ENCODE measurements at places on chromosomes 3 and 15.

DNA sequence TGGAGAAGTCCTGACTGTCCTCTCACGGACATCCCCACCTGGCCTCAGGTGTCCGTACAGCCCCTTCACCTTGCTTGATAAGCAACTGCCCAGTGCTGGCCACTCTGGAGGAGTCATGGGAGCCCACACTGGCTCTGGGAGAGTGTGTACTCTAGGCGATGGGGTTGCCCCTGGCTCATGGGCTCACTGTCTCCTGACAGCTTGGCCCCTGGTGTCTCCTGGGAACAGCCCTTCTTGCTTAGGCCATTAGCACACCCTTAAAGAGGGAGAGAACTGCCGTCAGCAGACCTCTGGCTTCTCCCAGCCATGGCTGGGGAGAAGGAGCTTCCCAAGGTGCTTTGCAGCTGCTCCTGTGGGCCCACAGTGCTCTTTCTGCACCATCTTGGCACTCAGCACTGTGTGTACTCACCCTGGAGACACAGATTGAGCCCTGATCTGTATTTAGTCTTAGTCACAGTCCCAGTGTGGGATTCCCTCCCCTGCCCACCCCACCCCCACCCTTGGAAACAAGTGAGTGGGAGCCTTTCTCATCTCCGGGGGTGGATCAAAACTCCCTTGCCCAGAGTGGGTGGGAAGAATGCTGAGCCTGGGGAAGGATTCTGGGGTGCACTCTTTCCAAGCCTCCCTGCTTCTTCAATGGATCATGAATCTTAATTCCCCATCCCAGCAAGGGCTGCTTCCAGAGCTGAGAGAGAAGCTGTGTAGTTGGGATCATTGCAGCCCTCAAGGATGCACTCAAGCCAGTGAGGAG lies 83.5 kb upstream of the ADPGK start:
- no peak for DNase-seq

- no peak for DNase-seq
Measured at GRCh38 chr3:71813704-71814103, 28.8 kb upstream of the PROK2 start.

DNA sequence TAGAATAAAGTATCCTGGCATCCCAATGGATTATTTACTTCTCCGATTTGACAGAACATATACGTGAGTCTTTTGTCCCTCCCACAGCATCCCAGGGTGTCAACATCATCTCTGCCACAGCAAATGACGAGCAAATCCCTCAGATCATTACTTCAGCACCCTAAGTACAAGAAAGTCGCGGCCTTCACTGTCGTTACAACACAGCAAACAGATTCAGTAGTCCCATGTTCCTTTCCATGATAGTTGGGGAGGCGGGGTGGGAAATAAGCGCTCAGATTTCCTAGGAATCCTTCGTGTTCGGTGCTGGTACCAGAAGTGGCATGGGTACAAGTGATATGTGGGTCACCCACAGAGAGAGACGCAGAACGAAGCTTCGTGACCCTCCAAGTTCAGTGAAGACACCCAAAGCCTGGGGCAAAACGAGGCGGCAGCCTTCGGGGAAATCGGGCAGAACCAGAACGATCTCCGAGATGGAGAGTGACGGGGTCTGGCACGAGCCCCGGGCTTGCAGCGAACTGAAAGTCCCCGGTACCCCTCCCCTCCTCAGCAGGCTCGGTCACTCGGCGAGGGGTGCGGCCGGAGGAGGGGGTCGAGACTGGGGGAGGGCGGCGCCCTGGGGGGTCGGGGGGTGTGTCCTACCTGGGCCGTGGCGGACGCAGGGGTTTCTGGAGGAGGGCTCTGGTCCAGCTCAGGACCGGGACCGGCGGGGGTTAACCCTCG lies 619 bp downstream of the TTBK2 start:
- DNase-seq: peak; percentile 62

DNA sequence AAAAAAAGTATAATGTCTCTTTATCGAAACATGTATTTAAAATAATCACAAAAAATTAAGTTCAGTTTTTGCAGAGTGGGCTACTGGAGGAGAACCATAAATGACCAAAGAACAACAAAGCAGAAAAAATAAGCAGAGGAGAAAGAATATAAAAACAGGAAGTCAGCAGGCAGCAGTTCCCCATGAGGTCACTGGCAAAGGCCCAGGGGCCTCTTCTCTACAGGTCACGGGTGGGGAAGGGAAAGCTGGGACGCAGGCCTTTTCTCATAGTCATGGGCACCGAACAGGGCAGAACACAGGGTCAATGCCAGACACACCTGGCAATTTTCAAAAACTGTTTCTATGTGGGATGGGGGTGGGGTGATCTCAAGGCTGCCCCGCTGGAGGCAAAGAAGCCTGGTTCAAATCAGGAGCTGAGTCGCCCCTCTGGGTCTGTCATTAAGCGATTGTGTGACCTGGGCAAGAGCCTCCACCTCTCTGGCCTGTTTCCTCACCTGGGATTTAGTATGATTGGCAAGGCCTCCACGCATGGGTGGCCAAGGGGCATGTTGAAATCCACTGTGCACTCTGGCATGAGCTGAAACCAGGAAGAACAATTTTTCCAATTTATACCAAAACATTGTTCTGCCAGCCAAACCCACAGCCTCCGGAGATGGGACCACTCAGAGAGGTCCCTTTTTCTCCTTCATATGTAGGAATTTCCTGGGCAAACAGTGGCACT lies 43.8 kb upstream of the UACA start:
- peak; percentile 29 for DNase-seq

GRCh38 chr3:193935916-193936315 lies 200.0 kb upstream of the HES1 start:
- DNase-seq: no peak

- peak; percentile 33 for DNase-seq
Measured at GRCh38 chr3:183439515-183439914, 11.1 kb upstream of the MCF2L2 start.

- no peak for DNase-seq
Measured at GRCh38 chr15:40871749-40872617, 2.1 kb downstream of the RHOV start.

- DNase-seq: no peak
Measured at GRCh38 chr3:64209866-64210621, 15.2 kb downstream of the PRICKLE2 start.

GRCh38 chr15:98582900-98583554 lies 65.3 kb upstream of the IGF1R start:
- no peak for DNase-seq

DNA sequence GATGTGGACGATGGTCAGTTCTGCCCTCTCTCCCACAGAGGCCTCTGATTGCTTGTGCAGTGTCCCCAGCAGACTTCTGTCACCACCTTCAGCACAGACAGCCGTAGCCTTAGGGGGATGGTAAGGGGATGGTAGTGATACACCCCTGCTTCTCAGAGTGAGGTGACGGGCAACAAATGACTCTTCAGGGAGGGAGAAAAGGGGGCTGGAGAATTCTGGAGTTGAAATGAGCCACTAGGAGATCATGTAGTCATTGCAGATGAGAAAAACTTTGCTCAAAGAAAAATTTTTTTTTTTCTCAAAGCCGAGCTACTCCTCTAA lies 29.6 kb upstream of the TIMP4 start:
- DNase-seq: no peak

- DNase-seq: no peak
Measured at GRCh38 chr3:196617256-196617655, 22.2 kb upstream of the NRROS start.

- DNase-seq: no peak
Measured at GRCh38 chr3:30642849-30643361, 36.5 kb downstream of the TGFBR2 start.

DNA sequence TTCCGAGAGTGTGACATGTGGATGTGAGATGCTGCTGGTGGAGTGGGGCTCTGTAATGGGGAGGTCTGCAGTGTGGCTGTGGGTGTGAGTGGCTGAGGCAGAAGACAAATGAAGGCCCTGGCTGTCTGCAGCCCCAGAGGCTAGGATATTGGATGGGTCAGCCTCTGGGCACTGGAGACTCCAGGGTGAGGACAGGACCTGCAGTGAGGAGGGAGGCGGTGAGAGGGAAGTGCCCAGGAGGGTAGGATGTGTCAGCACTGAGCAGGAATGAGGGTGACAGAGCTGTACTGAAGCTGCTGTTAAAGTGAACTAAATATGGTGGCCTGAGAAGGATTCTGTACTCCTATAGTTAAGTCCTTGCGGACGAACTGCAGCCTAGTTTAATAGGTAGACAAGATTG lies 27.3 kb upstream of the PXYLP1 start:
- no peak for DNase-seq

- peak; percentile 40 for DNase-seq
Measured at GRCh38 chr3:49930922-49931321, 1.3 kb upstream of the MON1A start.

DNA sequence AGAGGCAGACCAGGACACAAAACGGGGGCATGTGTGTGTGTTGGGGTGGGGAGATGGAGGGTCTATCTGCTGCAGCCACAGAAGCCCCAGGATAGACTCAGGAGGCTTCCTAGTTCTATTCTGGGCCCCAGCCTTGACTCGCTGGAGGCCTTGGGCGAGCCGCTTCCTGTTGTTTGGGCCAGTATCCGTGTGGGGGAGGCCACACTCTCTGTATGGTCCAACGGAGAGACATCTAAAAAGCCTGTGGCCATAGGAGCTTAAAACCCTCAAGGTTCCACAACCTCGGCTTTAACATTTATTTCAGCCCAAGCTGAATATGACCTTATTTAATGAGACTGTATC lies 32.8 kb downstream of the POC1A start:
- no peak for DNase-seq

DNA sequence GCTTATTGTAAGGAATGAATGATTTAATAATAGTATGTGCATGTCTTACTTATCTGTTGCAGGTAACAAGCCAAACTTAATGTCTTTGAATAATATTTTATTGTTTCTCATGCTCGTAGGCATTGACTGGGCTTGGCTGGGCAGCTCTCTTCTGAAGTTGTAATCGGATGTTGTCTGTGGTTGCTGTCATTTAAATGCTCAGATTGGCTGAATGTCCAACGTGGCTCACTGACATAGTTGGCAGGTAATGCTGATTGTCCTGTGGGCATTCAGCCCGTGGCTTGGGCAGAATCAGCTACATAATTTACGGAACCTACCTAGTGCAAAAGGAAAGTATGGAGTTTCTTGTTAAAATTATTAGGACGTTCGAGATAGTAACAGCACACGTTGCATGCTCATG lies 297.4 kb upstream of the GBE1 start:
- no peak for DNase-seq

GRCh38 chr3:148757238-148758215 lies 59.8 kb downstream of the AGTR1 start:
- DNase-seq: peak; percentile 78

GRCh38 chr3:79724206-79724605 lies 43.6 kb downstream of the ROBO1 start:
- peak; percentile 3 for DNase-seq

- DNase-seq: no peak
Measured at GRCh38 chr15:50260969-50261496, 4.5 kb downstream of the HDC start.

GRCh38 chr3:86774082-86774691 lies 216.8 kb downstream of the VGLL3 start:
- peak; percentile 70 for DNase-seq

DNA sequence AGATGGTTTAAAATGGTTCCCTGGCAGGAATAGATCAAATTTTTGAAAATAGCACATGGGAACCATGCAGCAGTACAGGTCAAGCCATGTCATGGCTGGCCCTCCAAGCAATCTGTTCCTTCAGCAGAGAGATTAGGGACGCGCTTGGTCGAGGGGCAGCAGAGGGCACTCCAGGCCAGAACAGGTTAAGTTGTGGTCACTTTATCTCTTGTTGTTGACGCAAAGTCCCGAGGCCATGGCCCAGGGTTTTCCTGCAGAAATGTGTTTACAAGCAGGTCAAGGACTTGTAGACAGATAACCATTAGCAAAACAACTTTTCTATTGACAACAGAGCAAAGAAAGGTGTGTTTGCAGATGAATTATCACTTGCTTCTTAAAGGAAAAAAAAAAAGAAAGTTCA lies 570.0 kb upstream of the NR2F2 start:
- peak; percentile 32 for DNase-seq

DNA sequence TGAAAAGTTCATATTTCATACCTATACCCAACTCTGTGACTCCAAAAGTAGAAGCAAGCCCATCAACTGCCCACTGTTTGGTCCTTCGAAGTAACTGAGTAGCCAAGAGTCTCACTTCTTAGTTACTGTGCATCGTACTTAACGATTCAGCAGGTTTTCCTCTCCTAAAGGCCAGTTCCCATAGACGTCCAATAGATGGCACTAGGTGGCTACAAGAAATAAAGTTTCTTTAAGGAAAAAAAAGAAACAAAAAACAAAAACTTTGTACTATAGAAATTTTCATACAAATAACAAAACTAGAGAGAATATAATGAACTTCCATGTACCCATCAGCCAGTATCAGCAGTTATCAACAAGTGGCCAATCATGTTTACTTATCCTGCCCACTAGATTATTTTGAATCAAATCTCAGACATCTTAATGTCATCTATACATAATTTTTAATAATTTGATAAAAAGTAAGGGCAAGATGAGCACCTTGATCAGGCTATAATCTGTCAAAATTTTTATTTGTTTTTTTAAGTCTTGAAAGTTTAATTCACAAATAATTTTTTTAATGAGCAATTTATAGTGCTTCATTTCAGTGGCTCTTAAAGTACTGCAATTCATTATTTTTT lies 63.8 kb upstream of the ACP3 start:
- DNase-seq: peak; percentile 80

DNA sequence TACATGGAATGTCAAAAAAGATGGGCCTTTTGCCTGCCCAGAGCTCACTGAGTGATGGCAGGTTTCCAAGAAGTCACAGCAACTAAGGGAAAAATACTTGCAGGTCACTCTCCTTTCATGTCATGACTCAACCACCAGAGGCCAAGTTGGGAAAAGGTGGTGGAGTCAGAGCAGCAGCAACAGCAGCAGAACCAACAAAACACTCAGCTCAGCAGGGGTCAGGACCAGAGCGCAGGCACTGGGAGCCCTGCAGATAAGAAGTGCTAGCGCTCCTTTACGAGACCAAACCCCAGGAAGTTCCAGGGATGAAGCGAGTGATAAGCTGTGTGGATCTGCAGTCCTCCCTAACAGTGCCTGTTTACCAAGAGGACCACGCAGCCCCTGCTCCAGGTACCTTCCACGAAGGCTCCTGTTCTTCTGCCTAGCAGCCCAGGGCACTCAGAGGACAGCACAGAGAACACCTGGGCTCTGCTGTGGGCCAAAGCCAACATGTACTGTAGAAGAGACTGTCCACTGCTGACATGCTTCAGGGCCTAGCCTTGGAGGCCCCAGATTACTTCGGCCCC lies 26.0 kb downstream of the POC1A start:
- peak; percentile 75 for DNase-seq

DNA sequence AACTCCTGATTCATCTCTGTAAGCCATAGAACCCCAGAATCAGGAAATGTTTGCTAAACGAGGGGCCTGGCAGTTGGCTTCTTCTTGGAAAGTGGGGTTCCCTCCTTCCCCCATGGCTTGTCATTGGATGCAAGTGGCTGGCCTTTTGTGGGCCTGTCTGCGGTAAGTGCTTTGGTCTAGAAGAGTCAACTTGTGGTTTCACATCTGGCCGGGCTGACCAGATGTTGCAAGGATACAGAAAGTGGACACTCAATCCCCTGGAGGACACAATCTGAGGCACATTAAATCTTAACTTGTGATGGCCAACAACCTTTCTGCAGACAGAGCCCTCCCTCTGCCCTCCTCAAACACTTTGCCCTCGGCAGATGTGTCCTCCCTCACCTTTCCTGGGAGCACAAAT lies 1.1 kb downstream of the FAH start:
- DNase-seq: no peak

All from ELR (cell line).